MG63 (cell line): ENCODE measurements at places on chromosomes 1 and 21.
A peak's percentile ranks its signal among the peaks of the same experiment; 100 is the strongest.

GRCh38 chr1:29944253-29944905, 708.1 kb downstream of the PTPRU start:
- no peak for DNase-seq

GRCh38 chr1:232911027-232911599, 39.3 kb upstream of the NTPCR start:
- no peak for DNase-seq

DNA sequence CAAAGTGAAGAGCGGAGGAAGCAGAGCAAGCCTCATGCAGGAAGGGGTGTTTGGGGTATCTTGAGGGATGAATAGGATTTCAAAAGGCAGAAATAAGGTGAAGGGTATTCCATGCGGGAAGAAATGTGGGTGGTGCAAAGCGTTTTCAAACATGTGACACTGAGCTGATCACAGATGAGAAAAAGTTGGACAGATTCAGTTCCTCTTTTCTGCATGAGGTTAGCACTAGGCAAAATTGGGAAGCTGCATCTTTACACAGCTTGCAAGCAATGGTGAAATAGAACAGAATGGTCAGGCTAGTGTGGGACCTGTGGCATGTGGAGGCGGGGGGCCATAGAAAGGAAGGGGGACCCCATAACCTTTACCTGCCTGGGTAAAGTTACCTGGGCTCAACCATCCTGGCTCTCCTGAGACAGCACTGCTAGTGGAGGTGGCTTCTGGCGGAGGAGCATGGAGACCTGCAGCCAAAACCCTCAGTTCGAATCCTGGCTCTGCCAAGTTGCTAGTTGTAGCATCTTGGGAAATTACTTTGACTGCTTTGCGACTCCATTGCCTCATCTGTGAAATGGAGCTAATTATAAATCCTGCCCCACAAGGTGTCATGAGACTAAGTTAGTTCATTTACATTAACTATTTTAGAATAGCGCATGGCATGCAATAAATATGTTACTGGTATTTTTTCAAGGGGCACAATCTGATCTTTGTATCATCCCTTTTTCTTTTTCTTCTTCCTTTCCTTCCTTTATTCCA, 16.4 kb downstream of the KCNA10 start:
- DNase-seq = no peak

- DNase-seq = peak; percentile 10
Measured at GRCh38 chr21:27772816-27773215, 805.9 kb upstream of the ADAMTS5 start.

DNA sequence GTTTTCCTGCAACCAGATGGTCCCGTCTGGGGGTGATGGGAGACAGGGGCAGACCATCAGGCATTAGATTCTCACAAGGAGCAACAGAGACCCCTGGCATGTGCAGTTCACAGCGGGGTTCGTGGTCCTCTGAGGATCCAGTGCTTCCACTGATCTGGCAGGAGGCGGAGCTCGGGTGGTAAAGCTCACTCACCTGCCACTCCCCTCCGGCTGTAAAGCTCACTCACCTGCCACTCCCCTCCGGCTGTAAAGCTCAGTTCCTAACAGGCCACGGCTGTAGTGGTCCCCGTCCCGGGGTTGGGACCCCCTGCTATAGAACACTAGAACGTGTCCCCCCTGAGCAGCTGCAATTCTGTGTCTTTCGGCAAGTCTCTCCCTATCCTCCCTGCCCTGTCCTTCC, 4.6 kb downstream of the KRTAP10-12 start:
- no peak for DNase-seq

DNA sequence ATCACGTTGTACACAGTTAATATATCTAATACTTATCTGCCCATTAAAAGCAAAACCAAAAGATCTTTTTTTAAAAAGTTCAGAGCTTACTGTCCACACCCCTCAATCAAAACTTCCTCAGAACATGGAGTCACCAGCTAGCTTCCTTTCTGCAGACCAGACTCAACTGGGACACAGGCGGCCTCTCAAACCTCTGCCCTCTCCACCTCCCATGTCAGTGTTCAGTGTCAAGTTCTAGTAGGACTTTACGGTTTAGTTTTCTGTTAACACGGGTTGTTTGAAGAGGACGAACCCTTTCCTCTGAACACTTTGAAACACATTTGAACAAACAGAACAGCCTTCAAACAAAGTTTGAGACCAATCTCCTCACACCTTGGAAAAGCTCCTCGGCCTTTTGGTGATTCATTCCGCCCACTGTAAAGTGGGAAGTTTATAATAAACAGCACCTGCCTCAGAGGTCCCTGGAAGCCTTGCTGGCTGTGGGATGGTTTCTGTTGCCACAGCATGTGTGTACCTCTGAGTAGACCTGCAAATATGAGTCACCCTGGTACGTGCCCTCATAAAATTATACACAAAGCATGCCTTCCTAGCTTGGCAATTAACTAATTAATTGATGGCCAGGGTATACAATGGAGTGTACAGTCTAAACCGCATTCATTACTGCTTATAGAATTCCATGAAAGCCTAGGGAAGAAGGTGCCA, 48.4 kb upstream of the SIPA1L2 start:
- peak; percentile 17 for DNase-seq

GRCh38 chr1:20571427-20571826, 17.5 kb upstream of the CDA start:
- no peak for DNase-seq

DNA sequence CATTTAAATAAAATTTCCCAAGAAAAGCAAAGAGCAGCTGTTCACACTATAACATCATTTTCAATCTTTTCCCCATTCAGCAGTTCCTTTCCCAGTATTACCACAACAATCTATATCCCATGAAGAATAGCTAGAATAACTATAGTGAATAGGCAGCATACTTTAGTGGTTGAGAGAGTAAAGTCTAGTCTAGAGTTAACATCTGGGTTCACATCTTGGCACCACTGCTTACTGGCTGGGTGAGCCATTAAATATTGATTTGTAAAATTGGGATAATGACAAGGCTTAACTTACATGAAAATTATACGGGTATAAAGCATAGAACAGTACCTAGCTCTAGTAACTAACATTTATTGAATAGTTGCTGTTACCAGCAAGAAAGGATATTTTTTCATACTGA, 14.4 kb downstream of the S100PBP start:
- no peak for DNase-seq

GRCh38 chr1:219876798-219877209, 51.6 kb downstream of the SLC30A10 start:
- DNase-seq = peak; percentile 16

GRCh38 chr1:203563291-203563690, 63.3 kb upstream of the ATP2B4 start:
- peak; percentile 76 for DNase-seq

DNA sequence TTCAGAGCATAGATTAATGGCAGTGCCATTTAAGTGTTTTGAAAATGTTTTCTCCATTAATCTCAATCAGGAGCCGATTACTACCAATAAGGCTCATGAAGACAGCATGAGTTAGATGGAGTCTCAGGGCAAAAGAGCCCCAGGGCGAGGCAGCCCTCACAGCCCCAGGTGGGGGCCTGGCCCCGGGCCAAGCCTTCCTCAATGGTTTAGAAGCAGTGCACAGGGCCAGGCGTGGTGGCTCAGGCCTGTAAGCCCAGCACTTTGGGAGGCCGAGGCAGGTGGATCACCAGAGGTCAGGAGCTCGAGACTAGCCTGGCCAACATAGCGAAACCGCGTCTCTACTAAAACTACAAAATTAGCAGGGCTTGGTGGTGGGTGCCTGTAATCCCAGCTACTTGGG, 348.1 kb upstream of the VAMP3 start:
- DNase-seq = no peak

DNA sequence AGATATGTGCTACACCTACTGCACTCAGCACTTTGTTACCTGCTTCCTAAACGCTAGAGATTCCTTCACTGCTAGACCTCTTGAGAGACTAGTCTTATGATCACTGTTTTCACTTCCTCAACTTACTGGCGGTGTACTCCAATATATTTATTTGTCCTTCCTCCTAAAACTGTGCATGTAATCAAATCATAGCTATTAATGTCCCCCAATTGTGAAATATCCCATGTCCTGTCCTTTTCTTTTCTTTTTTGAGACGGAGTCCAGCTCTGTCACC, 3.4 kb downstream of the SOAT1 start:
- DNase-seq = no peak

DNA sequence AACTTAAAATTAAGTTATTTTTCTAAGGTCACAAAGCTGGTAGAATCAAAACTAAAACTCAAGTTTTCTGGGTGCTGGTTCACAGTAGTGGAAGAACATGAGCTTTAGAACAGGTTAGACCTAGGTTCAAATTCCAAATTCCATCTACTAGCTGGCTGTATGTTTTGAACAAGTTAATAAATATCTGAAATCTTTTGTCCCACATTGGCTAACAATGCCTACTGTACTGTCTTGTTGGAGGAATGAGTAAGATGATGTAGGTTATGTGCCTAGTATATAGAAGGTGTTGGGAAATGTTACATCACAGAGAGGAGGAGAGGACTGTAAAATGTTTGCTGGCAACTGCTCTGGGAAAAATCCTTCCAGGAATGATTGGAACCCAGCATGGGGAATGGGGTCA, 14.0 kb upstream of the CD247 start:
- no peak for DNase-seq

- DNase-seq = no peak
Measured at GRCh38 chr1:26913389-26913753, 404 bp downstream of the NR0B2 start.

DNA sequence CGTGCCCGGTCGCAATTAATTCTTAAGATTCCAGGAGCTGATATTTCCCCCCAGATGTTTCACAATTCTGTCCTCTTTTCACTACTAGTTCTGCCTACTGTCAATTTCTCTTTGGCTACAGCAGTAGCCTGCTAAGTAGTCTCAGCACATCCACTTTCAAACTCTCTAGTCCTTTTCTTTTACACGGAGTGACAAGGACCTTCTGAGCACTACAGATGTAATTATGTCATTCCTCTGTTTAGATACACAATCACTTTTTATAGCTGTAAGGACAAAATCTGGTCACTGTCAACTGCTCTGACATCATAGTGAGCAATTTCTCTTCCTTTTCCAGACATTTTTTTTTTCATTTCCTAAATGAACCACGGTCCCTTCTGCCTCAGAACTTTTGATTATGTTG, 421.7 kb upstream of the CHRM3 start:
- DNase-seq = no peak

DNA sequence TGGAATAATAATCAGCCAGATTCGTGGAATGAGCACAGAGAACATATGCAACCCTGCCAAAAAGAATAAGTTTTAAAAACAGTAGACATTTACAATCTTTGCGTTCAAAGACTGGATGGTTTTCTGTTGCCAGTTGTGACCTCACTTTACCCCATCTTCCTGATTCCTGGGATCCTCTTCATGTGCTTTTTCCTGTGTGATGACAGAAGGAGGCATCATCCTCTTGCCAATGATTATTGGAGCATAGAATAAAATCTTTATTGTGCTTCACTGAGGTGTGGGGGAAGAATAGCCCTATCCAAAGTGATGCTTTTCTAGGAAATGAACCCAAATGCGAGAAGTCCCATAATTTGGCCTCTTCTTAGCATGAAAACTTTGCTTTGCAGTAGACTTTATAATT, 15.0 kb upstream of the BARHL2 start:
- no peak for DNase-seq

DNA sequence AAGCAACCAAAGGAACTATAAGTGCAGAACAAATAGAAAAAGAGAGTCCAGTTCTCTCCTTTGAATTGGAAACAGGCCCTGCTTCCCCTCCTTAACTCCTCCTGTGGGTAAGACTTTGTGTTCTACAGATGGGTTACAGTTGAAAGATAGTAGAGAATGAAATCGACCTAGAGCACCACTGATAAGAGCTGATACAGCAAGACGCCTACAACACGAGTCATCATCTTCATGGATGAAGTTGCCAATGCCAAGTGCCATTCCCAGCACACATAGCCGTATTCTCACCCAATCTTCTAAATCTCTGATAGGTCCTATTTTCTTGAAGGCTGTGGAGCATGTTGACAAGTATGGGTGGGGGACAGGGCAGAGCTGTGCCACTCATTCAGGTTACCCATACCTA, 99.8 kb upstream of the CAMK1G start:
- DNase-seq = no peak

DNA sequence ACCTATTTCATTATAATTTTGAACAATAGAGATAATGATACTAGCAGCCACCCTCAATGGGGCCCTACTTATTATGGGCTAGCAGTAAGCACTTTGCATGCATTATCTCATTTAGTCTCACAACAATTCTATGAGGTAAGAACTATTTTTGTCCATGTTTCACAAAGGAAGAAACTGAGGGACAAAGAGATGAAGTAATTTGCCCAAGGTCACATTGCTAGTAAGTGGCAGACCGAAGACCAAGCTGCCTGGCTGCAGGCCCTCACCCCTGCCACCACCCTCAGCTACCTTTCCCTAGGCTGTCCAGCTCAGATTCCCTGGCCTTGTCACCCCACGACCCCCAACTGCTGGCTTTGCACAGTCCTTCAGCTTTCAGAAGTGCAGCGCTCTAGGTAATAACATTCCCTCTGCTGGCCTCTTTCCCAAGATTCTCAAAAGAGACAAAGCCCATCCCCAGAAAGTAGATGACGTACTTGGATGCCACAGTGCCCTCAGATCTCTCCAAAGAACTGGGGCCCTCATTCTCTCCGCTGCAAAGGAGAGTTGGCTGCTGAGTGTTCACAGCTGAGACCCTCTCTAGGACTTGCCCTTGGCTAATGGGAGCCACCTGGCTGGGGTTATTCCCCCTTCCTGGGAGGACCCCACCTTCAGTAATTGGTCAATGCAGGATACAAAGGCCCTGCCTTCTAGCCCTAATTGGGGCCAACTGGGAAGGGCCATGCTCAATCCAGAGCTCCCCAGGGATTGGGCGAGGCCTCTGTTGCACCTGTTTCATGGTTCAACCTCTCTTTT, 39.5 kb downstream of the IRF2BP2 start:
- no peak for DNase-seq

DNA sequence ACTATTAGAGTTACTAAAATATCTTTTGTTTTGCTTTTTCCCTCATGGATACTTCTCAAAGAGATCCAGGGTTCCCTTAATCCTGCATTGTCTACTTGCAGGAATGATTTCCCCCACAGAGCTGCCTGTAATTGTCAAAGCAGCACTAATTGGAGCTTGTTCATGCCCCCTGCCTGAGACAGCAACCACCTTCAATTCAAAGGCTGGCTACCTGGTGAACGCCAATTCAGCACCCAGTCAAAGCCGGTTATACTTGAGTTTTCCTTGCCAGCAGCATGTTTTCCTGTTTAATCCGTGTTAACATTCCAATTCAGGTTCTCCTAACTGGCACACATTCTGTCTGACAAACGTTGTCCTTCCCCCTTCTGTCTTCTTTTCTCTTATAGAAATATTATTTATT, 382.9 kb downstream of the NTNG1 start:
- DNase-seq = no peak

GRCh38 chr1:36553591-36554322, 71.0 kb upstream of the CSF3R start:
- DNase-seq = peak; percentile 47

DNA sequence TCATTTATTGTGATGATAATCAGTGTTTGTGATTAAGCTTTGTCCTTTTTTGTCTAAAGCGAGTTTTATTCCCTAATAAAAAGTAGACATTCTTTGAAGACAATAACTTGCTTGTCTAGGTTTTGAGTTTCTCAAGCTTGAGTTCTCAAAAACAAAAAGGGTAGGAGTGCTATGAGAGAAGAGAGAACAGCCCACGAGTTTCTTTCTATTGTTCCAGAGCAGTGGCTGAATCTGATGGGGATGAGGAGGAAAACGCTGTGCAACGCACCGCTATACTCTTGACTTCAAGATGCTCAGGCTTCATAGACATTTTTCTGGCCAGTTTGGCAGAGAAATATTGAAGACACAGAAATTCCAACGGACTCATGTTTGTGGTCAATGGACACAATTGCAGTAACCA, 669.8 kb upstream of the B3GALT2 start:
- no peak for DNase-seq
